Stimulated activated CD4-positive, alpha-beta T cell treated with anti-CD3 and anti-CD28 coated beads, Interleukin-4, amount 100 ng/mL, for 48 hours (primary cell): ENCODE measurements at places on chromosomes 4 and X.

DNA sequence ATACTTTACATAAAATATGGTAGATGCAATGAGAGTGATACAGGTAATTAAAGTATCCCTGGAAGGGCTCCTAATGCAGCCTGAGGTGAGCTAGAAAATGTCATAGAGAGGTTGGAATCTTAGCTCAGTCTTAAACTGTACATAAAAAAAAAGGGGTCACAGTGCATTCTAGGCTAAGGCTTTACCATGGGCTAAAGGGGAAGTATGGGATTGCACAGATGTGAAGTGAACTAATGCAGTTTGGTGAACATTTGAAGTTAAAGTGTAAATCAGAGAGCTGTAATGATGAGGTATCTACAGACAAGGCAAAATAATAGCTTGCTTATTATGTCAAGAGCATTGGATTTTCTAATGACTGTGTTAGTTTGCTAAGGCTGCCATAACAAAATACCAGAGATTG, 405.9 kb downstream of the ADGRL3 start:
- DNase-seq = no peak

DNA sequence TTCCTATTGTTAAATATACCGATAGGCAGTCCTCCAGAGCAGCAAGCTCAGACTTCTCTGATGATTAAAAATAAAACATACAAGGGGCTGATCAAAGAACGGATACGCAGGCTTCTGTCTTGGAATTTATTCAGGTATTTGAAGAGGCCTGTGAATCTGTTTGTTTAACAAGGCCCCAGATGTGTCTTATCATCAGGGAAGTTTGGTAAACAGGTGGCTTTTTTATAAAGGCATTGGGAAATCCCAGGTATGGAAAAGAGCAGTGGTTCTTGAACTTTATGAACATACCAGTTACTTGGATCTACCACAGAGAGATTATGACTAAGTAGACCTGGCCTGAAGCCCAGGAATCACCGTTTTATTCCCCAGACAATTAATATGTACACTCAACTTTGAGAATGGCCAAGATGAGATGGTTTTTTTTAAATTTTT, 47.9 kb downstream of the SOWAHB start:
- no peak for DNase-seq

DNA sequence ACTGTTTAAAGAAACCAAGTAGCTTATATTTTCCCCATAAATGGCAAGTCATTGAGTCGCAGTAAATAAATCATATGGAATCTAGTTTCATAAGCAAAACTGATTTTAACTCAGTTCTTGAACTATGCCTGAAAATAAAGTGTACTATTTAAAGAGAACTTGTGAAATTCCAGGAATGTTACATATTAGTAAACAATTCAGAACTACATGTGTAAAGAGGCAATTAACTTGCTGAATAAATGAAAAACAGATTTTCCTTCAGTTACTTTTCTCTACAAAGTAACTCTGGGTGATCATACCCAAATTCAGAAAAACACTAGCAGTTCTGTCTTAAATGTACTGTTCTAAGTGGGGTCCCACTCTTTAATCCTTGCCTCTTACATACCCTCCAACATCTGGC, 236.1 kb upstream of the EDNRA start:
- no peak for DNase-seq

GRCh38 chr4:98614662-98615061, 43.7 kb downstream of the TSPAN5 start:
- DNase-seq = no peak

GRCh38 chrX:29870608-29871007, 344.8 kb upstream of the MAGEB2 start:
- DNase-seq = no peak

DNA sequence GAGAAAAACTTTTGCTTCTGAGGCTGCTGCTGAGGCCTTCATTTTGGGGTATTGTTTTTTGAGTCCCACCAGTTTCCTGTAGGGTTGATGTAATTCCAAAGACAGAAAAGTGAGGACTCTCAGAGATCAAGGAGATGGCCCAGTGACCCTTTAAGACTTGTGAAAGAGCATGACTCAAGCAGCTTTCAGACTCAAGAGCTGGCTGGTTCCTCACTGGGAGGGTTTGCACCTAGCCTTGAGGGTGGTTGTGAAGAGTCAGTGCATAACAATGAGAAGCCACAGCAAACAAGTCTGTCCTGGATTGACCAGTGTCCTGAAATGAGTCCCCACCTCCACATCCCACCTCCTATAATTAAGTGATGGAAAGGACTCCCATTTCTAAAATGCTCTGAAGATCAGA, 89.2 kb downstream of the NHS start:
- no peak for DNase-seq

- DNase-seq = no peak
These were observed 107.6 kb upstream of the BANK1 start for GRCh38 chr4:101682946-101683345.

- no peak for DNase-seq
These were observed 425.4 kb upstream of the PITX2 start for GRCh38 chr4:111048316-111048715.

GRCh38 chr4:149741186-149741831, 74.3 kb downstream of the IQCM start:
- no peak for DNase-seq

- DNase-seq = no peak
These were observed 17.8 kb downstream of the MFAP3L start for GRCh38 chr4:170008371-170008770.

- DNase-seq = no peak
These were observed 300.1 kb upstream of the TRAM1L1 start for GRCh38 chr4:117385526-117385925.

DNA sequence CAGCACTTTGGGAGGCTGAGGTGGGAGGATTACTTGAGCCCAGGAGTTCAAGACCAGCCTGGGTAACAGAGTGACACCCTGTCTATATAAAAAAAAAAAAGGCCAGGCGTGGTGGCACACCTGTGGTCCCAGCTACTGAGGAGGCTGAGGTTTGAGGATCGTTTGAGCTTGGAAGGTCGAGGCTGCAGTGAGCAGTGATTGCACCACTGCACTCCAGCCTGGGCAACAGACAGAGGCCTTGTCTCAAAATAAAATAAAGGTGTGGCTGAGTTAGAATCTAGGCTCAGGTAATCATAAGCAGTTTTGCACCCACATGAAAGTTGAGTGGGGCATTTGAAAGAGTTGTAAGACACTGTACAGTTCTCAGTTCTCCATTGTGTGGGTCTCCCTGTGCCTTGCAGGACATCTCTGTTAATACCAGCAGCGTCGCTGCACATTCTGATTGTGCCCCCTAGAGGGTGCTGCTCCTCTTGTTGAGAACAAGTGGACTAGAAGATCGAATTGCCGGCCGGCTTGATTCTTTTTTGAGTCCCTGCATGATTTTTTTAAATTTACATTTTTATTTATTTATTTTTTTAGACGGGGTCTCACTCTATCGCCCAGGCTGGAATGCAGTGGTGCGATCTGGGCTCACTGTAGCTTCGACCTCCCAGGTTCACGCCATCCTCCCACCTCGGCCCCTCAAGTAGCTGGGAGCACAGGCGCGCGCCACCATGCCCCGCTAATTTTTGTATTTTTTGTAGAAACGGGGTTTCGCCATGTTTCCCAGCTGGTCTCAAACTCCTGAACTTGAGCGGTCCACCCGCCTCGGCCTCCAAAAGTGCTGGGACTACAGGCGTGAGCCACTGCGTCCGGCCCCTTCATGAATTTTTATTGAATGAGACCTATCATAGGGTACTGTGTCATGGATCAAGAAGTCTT, 73.6 kb upstream of the RBMX start:
- peak; percentile 34 for DNase-seq

DNA sequence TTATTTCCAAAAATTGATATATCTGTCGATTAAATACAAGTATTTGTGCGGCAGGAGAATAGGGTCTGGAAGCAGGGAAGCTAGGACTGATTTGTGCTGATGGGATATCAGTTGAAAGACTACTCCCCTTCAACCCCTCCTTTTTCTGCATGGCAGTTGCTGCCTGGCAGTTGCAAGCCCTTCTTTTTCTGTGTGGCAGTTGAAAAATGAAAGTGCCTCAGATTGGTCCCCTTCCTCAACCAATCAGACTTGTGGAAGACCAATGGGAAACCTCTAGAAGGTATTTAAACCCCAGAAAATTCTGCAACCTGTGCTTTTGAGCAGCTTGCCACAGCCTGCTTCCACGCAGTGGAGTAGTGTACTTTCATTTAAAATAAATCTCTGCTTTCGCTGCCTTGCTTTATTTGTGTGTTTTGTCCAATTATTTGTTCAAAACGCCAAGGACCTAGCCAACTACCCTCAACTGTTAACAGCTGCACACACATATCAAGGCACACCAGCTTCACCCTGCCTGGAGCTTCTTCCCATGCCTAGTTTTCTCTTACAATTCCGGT, 1.5 kb upstream of the TMA16 start:
- no peak for DNase-seq

DNA sequence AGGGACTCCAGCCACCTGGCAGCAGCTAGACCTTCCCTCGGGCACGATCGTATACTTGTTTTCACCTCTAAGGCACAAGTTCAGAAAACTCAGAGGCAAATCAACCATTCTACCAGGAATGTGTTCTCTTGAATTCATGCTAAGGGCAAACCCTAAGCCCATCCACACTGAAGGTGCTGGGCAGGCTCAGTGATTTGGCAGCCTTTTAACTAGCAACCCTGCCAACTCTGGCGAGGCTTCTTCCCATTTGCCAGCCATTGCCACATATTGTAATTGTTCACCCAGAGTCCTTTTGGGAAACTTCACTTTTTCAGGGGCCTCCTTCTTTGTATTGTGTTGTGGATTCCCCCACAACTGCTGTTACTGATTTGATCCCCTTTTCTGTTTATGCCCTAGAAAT, 298.6 kb upstream of the LDB2 start:
- no peak for DNase-seq

DNA sequence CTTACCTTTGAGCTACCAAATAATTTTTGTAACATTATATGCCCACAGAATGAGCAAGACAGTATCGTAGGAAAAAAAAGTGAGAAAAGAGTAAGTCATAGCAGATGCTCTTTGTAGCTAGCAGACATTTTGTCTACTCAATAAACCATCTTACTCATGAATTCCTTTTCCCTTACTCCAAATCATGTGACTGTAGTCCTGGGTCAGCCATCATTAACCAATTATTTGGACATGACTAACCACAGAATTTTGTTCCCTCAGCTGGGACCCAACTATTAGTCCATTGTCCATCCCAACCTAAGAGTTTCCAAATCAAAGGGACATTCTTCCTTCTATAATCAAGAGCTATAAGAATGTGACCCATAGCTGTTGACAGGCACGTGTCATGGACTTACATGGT, 11.4 kb downstream of the UBE2D3 start:
- no peak for DNase-seq

DNA sequence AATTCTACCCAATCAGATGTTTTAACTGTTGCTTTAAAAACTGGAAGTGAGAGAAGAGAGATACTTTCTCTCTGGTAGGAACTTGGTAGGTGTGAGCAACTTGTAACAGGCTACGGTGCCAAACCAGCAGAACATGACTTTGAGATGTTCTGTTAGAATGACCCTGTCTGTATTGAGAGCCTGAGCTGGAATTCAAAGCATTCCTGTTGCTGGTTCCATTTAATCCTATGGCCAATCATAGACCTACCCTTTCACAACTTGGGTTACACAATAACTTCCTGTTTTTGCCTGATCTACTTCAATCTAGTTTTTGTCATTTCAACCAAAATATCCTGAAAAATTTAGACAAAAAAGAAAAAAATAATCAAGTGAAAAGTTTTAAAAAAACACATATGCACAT, 1.7 kb upstream of the PRRG1 start:
- no peak for DNase-seq

- DNase-seq = no peak
These were observed 95.9 kb upstream of the DUSP21 start for GRCh38 chrX:44747969-44748368.

DNA sequence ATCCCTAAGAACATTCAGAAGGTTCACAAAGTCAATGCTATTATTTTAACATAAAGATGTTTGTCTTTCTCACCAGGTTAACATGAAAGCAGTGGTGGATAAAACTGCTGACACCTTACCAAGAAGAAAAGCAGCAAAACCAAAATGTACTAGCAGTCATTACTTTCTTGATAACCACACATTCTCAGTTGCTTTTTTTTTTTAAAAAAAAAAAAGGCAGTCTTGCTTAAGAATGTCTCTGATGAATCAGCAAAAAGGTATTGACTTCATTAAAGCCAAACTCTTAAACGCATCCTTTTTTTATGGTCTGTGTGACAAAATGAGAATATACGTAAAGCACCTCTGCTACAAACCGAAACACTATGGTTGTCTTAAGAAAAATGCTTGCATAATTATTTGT, 31.9 kb downstream of the CDKL2 start:
- DNase-seq = no peak

GRCh38 chr4:86014599-86014998, 345.3 kb downstream of the MAPK10 start:
- DNase-seq = no peak

DNA sequence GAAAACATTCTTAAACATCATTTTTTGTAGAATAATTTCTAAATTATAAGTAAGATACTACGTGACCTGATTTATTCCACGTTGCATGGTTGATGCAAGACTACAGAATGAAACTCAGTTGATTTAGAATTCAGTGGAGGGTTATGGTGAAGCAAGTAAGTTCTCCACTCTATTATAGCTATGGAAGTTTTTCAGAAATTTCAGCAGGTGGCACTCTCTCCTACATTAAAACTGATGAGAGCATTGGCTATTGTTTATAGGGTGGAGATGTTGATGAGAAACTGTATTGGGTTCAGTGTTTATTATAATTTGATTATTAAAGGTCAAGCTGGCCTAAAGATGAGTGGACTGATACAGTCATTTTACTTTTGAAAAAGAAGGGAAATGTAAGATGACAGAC, 88.0 kb downstream of the FNIP2 start:
- no peak for DNase-seq

DNA sequence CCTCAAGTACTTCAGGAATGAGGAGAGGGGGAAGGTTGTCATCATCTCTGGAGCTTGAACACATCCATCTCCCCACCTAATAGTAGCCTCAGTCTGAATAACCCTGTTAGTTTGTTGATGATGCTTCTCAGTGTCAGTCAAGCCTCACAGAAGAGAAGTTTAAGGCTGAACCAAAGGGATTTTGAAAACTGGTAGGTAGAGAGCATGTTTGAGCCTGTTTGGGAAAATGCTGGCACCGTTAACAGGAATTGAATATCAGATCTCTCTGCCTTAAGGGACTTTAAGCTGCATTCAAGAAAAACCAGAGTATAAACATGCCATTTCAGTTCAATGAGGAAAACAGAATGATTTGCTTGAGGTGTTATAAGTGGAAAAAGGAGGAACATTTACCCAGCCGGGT, 73.1 kb downstream of the MAPK10 start:
- DNase-seq = no peak

DNA sequence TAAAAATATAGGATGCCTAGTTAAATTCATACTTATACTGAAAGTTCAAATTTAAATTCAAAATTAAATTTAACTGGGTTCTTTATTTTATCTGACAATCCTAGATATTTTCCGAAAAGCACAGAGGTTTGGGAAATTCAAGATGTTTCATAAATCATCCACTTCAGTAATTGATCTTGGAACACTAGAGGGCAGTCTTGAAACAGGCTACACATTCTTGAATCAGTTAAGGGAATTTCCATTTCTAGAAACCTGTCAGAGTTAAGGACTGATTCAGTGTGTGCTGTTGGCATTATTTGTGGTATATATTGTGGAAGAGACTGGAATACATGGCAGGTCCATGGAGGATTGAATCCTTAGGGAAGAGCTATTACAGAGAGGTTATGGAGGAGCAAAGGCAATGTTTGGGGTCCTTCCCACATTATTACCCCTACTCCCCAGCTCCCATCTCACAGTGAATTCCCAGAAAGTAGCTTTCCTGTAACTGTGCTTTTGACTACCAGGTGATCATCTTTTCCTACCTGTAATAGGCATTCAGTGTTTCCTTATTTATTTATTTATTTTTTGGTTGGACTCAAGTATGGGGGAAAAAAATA, 92.9 kb downstream of the EGF start:
- no peak for DNase-seq
